Globus pallidus (tissue), 1 donor: ENCODE measurements at places on chromosomes 7 and 10.

DNA sequence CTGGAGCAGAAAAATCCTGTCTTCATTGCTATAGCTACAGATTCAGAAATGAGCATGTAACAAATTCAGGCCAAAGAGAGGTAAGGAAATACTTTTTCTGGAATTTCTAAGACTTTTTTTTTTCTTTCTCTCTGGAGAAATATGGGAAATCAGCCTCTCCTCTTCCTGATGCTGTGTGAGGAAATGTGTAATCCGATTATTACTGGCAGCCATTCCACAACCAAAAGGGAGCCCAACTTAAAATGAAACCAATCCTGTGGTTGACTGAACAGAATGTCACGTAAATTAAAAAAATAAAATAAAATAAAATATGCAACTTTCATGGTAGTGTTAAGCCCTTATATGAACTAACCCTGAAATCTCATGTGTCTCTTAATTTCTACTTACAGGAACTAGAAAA, 10.7 kb upstream of the POT1 start:
- DNase-seq: no peak

- no peak for DNase-seq
Measured at GRCh38 chr10:132910186-132910880, 32.0 kb downstream of the CFAP46 start.

- DNase-seq: no peak
Measured at GRCh38 chr10:102669206-102670064, 25.2 kb downstream of the TRIM8 start.

DNA sequence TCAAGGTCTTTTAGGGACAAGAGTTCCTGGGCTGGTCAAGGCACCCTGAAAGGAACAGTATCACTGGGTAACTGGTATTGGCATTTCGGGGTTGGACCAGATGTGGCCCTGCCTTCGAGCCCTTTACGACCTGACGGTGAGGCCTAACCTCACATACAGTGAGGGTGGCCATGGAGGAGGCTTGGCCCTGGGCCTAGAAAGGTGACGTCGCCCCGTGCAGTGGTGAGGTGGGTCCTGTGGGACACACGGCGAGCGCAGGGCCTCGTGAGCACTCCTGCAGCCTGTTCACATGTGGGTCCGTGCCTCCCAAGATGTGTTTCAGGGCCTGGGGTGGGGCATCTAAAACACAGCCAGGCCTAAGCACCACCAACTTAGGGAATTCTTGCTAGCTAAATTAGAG, 36.1 kb downstream of the CRHR2 start:
- DNase-seq: no peak

DNA sequence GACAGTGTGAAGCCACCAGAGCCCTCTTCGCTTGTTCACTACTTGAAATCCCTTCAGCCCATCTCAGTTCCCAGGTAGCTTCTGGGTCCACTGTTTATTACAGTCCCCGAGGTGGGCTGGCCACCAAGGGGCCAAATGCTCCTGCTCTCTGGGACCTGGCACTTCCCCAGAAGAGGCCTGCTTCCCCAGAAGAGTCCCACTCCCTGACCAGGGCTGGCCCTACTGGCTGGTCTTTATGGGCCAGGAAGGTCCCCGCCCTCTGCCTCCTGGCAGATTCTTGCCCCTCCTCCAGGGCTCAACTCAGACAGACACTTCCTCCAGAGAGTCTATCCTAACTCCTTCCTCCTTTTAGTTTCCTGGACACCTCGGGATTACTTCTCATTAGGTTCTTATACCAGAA, 70.7 kb upstream of the LRRC18 start:
- no peak for DNase-seq
